Endothelial cell of umbilical vein (primary cell): ENCODE measurements at places on chromosomes 3 and 15. TPM values are rescaled to one million over a fixed set of nuclear protein-coding genes. Genes with fewer than 3 reads are reported as not detected.

The COL6A5 gene
- not detected in 2 replicates for total RNA-seq

DNA sequence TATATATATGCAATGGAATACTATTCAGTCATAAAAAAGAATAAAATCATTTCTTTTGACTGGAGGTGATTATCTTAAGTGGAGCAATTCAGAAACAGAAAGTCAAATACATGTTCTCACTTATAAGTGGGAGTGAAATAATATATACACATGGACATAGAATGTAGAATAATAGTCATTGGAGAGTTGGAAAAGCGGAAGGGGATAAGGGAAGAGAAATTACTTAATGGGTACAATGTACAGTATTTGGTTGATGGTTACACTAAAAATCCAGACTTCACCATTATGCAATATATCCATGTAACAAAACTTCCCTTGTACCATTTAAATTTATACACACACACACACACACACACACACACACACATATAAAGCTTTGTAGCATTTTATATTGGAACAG is 84.3 kb downstream of the RAP2B start:
- DNase-seq, result no peak

GRCh38 chr3:120567370-120568201 is 28.6 kb upstream of the NDUFB4 start:
- DNase-seq, result peak; percentile 70

The NLGN1 gene
- 16.3 and 18.1 TPM in 2 replicates for total RNA-seq

The ST8SIA2 gene
- 0.35 TPM in 1 of 2 replicates, not detected in the other for total RNA-seq

DNA sequence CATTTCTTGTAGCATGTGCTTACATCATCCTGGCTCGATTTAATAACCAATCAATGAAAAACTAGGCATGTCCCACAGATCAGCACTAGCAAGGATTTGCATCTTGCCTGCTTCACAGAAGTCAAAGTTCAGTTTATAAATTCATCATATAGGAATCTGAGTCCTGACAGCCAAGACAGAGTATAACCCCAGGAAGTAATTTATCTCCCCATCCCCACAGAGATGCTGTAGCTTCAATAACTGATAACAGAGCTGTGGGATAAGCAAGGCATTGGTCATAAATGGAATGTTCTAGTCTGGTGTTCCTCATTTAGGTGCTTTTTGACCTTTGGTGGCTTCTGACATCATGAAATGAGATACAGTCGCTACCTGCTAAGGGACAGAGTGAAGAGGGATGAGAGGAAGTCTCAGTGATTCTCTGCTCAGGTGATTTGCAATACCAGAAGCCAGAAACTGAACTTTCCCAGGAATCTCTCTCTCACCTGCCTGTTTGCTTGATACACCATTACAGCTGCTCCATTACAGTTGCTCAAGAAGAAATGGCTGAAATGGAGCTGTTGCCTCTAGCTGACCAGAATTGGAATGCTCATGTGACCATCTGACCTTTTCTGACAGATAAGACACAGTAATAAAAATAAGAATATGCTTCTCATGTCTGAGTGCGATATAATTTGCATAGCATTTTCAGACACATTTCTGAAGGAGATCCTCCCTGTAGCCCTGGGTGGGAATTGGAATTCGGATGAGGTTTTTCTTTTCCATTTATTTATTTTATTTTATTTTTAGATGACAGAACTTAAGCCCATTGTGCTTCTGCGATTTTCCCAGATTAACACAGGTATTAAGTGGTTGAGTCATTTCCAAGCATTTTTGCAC is 217.1 kb upstream of the KCNMB2 start:
- no peak for DNase-seq

The GTF2A2 gene
- total RNA-seq, result 128 and 139 TPM in 2 replicates

The FANCD2OS gene
- total RNA-seq, result not detected in 2 replicates

DNA sequence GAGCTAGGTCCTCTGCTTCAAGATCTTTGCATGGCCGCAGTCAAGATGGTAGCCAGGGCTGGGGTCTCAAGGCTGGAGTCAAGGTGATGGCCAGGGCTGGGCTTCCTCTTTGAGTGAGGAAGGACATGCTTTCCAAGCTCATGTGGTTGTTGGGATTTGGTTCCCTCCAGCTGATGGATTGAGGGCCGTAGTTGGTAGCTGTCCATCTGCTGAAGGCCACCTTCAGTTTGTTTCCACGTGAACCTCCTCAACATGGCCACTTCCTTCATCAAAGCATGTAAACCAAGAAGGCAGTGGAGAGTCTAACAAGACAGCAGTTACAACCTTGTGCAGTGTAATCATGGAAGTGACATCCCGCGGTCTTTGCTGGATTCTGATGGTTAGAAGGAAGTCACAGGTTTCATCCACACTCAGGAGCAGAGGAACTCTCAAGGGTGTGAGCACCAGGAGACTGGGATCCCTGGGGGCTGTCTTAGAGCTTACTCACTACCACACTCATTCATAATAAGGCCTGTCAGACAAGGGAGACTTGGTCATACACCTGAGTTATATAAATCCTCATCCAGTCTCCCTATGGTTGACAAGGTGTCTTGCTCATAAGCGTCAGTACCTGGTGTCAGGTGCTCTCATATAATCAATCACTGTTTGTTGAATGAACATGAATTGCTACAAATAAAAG is 42.1 kb downstream of the ABHD5 start:
- DNase-seq, result no peak

The HRH1 gene
- 16.2 and 22.0 TPM in 2 replicates for total RNA-seq

The SLC38A3 gene
- total RNA-seq, result 0.60 and 0.65 TPM in 2 replicates

The MYEF2 gene
- 54.8 and 62.5 TPM in 2 replicates for total RNA-seq

DNA sequence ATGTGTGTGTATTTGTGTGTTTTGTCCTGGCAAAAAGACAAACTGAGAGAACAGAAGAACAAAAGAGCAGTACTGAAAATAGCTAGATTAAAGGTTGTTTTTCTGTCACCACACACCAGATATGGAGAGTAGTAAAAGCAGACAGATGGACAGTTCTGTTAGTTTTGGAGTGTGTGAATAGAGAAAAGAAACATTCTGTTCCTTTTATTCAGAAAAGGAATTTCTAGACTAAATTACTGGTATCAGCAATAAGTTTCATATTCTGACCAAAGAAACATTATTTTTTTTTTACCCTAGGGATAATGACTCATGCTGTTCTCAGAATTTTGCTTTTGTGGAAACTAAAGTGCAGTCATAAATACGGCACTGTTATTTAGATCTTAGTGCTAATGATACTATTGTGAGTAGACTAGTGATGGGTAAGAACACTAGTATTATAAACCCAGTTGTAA is 32.9 kb downstream of the PIK3CA start:
- DNase-seq, result peak; percentile 77

DNA sequence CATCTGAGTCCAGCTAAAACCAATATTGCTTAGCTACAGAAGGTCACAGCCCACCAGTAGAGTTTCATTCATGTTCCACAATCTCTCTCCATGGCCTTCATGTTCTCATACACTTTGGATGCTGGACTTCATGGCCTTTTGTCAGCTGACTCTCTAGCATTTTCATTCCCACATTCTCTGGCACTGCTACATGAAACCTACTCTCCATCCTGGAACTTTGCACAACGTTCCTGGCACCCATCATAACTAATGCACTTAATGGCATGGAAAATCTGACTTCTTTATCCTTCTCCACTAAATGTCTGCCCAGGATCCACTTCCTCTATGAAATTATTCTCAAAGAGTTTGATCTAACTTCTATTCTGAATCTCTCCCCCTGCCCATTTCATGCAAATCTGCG is 56.9 kb downstream of the SLC9A9 start:
- DNase-seq, result no peak

The EFL1 gene
- total RNA-seq, result 21.9 and 22.0 TPM in 2 replicates

DNA sequence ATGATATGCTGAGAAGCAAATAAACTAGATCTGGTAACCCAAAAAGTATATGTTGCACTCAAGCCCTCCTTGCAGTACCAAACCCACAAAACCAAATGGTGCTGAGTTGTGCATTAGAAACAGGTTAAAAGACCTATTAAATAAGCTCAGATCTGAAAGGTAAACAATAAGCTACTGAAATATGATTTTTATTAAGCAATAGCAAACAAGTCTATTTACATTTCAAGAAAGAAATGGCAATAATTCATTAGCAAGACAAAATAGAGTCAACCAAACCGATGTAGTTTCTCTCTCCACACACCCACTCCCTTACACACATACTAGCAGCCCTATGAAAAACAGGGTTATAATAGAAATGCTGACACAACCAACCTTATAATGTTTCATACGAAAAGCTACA is 760.3 kb downstream of the FHIT start:
- DNase-seq, result no peak
